ENCODE measurements at places on chromosomes 7 and 10.
A peak's percentile ranks its signal among the peaks of the same experiment; 100 is the strongest.

DNA sequence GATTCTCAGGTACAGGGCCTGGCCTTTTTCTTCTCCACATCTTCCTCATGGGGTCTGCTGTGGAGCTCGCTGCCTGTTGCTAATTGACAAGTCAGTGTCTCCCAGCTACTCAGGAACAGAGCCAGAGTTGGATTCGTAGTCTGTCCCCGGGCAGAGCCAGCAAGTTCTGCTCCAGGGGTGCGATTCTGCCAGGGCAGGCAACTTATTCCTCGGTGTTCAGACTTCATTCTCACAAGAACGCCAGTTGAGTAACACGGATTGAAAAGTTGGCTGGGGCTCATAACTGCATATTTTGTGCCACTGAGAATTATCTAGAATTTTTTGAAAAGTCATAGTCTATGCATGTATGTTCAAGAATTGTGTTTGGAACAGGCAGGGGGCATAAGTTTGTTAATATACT, 336.7 kb upstream of the NPVF start:
- no peak for DNase-seq

DNA sequence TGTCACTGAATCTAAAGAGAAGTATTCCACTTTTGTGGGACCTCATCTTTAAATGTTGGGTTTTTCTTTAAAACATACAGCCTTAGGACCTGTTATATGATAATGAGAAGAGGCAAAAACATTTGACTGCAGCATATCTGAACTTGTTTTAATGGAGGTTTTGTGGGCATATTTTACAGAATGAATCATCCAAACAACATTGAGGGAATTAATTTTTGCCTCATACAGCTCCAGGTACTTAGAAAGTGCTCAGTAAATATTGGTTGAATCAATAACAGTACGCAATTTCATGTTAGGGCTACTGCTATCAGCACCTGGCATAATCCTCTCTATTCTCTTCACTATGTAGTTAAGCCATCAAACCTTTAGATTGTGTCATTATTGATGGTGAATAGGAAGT, 115.9 kb downstream of the MALRD1 start:
- no peak for DNase-seq

- DNase-seq = no peak
These were observed 257.2 kb upstream of the CACNA2D1 start for GRCh38 chr7:82700741-82701140.

DNA sequence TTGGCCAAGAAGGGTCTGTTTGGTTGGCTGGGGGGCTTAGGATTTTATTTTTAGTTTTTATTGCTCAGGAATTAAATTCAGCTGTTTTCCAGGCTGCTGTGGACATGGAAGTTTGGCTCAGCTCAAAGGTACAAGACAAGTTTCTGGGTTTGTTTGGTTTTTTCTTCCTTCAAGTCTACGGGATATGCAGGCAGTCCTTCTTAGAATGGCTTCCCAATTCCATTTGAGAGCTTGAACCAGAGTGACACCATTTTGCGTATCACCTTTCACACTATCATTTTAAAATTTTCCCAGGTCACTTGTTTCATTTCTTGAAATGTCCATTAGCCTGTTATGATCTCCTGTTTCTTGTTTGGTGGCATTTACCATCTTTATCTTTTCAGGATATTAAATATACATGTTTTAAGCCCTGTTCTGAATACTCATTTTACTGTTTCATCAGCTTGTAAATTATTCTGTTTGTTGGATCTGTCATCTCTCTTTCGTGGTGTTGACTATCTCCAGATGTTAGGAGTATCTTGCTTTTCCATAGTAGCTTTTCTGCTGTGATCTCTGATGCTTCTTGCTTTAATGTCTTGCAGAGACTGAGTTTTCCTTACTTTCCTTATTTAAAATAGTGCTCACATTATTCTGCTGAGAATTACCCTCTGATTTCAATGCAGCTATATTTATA, 9.4 kb upstream of the TMEM168 start:
- no peak for DNase-seq

GRCh38 chr10:128995676-128996075, 471.4 kb upstream of the MGMT start:
- no peak for DNase-seq

- peak; percentile 52 for DNase-seq
These were observed 96.3 kb downstream of the ALOX5 start for GRCh38 chr10:45470098-45471012.
